ENCODE measurements at places on chromosomes 7 and 10.

DNA sequence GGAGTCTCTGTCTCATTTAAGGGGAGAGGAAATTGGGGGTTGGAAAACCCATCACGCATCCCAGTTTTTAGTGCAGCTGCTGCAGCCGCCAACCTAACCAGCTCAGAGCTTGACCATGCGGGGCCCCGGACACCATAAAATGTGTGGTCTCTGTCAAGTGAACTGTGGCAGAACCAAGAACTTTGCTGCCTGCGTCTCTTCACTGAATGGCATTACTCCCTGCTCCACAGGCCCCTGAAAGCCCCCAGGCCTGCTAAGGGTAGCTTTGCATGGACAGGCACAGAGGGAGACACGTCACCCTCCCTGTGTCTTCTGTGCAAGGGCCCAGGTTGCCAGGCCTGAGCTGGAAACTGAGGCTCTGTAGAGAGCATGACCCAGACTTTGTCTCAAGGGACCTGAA is 144.6 kb upstream of the GPR26 start:
- DNase-seq = no peak

DNA sequence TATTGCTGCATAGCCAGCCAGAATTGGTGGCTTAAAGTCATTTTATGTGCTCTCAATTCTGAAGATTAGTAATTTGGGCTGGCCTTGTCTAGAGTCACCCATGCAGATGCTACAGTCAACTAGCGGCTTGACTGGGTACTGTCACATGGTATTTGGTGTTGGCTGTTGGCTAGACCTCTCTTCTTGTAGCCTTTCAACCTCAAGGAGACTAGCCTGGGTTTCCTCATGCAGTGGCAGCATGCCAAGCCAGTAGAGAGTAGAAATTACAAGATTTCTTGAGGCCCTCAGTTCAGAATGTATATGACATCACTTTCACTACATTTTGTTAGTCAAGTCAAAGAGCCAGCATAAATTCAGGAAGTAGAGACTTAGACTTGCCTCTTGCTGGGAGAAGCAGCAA is 3.7 kb upstream of the ZNF800 start:
- DNase-seq = no peak

DNA sequence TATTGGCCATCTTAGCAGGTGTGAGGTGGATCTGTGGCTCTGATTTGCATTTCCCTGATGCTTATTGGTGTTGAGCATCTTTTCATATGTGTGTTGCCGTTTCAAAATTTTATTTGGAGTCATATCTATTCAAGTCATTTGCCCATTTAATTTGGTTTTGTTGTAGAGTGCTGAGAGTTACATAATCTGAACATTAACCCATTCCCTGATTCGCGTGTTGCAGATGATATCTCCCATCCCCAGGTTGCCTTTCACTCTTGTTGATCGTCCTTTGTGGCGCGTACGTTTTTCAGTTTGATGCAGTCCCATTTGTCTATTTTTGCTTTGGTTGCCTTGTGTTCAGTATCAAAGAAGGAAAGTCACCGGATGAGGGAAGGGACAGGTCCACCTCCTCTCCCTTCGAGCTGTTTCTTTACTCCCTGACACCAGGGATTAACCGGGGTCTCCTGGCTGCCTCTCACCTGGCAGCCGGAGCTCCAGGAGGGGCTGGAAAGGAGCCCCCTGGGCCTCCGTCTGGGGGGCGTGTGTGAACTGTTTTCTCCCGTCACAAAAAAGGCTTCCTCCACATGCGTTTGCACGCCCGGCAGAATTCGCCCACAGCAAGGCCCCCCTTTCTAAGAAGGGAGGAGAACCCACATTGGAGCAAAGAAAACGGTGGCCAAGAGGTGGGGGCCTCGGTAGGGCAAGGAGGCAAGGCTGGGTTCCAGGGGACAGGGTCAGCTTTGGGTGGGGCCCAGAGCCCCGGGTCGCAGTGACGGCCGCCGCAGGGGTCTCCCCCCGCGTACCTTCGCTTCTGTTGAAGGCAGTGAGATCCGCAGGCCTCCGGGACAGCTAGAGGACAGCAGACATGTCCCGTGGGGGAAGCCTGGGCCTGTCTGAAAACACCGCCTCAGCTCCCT is 8.3 kb downstream of the MNX1 start:
- DNase-seq = peak; percentile 43

GRCh38 chr7:1410992-1411391 is 48.3 kb downstream of the MICALL2 start:
- no peak for DNase-seq

DNA sequence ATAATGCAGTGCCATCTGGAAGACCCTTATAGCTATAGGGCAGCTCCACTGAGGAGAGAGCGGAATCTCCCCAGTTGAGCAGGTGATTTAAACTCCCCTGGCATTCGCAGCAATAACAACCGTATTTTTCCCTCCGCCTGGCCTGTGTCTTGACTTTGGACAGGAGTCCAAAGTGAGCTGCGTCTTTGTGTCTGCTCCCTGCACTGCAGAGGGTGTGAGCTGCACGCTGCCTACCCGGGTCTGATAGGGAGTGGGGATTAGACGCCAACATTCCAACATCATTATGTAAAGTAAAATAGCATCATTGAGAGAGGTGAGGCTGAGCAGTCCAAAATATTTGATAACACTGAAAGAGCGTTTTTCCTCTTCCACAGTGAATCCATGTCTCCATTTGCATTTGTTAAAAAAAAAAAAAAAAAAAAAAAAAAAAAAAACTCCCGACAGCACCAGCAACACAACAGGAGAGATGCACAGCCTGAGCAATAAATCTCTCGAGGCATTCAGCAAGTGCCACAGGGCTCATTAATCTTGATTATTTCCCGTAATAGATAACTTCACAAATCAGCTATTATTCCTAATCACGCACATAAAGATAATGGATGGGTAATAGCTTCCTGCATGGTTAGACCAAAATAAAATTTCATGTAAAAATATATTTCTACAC is 68.6 kb downstream of the CELF2 start:
- DNase-seq = no peak

DNA sequence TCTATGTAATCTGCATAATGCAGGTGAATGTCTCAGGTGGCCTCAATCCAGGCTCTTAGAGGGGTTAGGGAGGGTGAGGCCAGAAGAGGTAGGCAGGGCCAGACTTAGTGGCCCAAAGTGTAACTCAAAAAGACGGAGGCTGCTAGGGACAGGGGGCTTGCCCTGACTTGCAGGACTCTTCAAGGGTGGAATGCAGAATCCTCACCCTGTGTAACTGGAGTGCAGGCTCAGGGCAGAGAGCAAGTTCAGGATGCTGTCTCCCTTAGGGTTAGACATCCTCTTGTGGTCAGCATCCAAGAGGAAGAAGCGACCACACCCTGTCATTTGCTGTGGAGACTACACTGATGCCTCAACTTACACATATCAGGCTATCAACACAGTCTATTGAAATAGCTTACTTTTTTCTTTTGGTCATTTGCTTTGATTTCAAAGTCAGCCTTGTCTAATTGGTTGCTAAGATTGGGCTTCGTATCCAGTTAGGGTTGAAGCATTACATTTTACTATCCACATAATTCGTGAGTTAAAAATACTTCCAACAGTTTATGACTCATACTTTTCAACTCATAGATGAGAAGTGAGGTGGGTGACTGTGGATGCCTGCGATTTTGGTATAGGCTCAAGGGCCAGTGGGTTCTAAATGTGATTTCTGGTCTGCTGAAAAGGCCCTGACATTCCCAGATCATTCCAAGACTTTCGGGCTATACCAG is 563.6 kb downstream of the SUGCT start:
- DNase-seq = no peak

DNA sequence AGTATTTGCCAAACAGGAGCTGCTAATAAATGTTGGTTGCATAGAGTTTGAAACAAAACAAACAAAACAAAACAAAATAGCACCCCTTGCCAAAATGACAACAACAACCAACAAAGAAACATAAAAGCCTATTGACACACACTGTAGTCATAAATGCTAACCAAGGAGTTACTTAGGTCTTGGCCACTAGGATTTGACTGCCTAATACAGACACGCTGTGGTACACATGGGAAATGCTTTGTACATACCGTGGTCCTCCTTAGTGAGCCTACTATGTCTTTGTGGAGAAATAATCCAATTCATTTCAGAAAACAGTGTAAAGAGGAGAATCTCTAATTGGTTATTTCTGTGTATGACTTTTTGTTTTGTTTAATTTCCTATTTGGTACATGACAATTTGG is 53.2 kb upstream of the MTPN start:
- DNase-seq = no peak

GRCh38 chr7:266851-267840 is 22.8 kb upstream of the FOXL3 start:
- peak; percentile 19 for DNase-seq

DNA sequence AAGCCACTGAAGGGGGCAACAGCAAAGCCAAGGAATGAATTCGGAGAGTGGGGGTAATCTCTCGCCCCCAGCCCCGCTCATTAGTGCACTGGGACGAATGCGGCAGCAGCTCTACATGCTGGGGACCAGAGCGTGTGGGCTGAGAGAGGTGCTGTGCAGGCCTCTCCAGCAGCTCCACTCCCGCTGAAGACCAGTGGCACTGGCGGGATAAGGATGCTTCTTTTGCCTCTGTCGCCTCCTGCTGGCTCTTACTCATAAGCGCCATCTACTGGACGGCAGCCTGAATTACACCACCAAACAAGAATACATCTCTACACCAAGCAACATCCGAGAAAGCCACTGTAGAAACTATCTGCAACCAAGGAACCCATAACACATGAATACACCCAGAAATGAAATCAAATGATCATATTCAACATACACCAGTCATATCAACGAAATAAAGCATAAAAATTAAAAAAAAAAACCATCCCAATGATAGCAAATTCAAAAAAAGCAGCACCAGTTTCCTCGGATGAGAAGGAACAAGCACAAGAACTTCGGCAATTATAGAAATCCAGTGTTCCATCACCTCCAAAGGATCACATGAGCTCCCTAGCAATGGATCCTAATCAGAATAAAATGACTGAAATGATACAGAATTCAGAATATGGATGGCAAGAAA is 79.0 kb upstream of the TMEM168 start:
- DNase-seq = peak; percentile 81

GRCh38 chr10:99612167-99612831 is 7.9 kb downstream of the SLC25A28 start:
- no peak for DNase-seq

- DNase-seq = no peak
Observed at GRCh38 chr10:129501652-129502436, 34.8 kb downstream of the MGMT start.

GRCh38 chr7:143892527-143893300 is 9.3 kb downstream of the TCAF1 start:
- DNase-seq = no peak

DNA sequence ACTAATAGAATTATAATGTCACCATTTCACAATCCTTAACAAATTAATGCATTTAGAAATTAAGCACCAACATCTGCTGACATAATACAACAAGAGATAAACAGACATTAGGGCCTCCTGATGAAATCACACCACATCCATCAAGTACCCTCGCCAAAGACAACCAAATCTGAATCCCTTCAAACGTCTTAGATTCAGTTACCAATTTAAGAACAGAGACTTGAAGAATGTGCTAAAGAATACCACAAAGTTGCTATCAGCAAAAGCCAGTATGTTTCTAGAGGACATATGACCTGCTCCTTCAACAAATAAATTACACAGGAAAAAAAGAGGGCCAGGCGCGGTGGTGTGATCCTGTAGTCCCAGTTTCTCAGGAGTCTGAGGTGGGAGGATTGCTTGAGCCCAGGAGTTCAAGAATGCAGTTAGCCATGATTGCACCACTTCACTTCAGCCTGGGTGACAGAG is 144.5 kb downstream of the REEP3 start:
- no peak for DNase-seq

- DNase-seq = no peak
Observed at GRCh38 chr10:117053482-117053881, 48.5 kb upstream of the SHTN1 start.

DNA sequence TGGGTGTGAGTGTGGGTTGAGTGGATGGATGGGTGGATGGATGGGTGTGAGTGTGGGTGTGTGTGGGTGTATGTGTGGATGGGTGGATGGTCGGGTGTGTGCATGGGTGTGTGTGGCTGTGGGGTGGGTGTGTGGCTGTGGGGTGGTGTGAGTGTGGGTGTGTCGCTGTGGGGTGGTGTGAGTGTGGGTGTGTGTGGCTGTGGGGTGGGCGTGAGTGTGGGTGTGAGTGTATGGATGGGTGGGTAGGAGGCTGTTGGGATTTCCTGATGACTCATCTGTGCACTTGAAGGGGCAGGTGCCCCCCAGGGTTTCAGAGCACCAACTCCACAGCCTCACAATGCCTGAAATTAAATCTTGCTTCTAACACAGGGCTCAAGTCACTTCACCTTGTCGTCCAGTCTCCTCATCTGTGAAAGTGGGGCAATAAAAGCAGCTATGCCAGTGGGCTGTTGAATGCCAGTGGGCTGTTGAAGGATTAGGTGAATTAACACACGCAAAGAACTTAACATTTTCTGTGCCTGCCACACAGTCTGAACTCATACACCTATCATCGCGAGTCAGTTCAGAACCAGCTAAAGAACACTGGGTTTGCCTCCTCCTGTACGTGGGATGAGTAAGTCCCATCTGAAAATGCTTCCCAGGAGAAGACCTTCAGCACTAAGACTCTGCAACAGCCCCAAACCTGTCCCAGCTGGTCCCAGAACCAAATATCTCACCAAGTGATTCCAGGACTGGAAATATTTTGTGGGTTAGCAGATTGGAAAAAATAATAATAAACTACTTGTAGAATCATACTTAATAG is 32.0 kb downstream of the SFMBT2 start:
- DNase-seq = no peak

GRCh38 chr7:94123136-94123535 is 119.0 kb upstream of the BET1 start:
- no peak for DNase-seq

DNA sequence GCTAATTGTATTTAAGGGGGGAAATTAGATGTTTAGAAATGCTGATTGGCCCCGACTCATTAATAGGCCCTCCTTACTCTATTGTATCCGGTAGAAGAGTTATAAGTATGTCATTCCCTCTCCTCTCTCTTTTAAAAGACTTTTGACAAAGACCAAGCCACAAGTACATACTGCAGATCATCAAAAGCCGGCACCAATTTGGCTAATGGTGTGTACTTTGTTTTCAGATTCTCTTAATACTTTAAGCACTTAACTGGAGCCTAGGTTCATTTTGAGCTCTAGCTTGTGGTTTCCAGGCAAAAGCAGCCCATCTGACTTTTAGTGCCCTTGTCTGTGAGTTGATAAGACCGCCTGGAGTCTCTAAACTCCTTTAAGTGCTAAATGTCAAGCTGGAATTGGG is 210.0 kb upstream of the LYZL1 start:
- no peak for DNase-seq

- DNase-seq = no peak
Observed at GRCh38 chr10:90378524-90379076, 479.2 kb downstream of the HTR7 start.

DNA sequence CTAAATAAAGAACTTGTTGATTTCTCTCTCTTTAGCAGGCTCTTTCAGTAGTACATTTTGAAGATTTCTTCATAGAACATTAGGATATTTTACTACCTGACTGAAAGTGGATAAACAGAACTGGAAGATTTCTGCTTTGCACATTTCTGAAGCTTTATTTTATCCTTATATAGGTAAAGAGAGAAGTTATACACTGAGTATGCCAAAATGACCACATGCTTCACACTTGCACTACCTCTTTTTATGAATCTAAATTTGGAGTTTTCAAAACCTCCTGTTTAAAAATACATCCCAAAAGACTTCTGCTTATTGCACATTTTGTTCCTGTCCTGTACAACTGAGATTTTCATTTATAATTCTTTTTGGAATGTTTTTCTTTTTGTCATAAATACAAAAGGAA is 197.4 kb upstream of the PRPS1L1 start:
- no peak for DNase-seq

All from H1 (cell line).